ENCODE measurements at places on chromosomes 12 and 14.

DNA sequence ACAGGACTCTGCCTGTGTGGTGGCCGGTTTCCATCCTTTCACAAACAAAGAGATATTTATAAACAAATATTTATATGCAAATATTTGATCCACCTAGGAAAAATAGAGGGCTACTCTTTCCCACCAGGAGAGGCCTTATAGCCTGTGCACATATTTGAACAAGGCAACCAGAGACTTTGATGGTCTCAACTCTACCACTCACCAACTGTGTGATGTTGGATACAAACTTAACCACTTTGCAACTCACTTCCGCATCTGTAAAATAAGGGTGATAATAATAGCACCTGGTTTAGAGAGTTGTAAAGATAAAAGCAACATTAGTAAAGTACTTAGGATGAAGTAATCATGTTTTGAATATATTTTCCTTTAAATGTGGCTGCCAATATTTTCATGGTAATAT is 1.5 kb upstream of the CLEC12A start:
- DNase-seq: no peak

- no peak for DNase-seq
Observed at GRCh38 chr14:35384455-35385041, 20.0 kb downstream of the NFKBIA start.

- no peak for DNase-seq
Observed at GRCh38 chr12:75760573-75761294, 249.3 kb upstream of the KRR1 start.

DNA sequence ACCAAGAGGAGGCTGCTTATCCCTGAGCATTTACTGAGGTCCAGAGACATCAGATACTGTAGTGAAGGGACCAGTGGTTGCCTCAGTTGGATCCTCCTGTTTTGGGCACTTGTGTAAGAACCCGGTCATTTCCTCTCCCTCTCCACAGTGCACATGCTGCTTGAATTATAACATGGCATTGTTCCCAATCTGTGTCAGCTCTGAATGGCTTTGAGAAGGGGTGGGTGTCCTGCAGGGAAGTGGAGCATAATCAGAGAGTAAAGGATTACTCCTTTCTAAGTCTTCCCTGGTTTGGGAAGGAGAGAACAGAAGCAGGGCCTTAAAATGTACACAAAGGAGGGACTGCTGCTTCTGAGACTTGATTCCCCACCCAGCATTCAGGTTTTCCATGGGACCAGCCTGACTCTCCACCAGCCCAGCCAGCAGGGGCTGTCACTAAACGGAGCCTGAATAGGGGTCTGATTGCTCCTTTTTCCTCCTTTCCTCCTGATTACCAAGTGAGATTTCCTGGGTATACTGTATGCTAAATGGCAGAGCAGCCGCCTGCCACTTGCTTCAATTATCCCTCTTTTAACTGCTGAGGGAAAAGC is 78.4 kb downstream of the NRXN3 start:
- DNase-seq: no peak

GRCh38 chr12:38516418-38516817 is 199.8 kb downstream of the ALG10B start:
- DNase-seq: no peak

DNA sequence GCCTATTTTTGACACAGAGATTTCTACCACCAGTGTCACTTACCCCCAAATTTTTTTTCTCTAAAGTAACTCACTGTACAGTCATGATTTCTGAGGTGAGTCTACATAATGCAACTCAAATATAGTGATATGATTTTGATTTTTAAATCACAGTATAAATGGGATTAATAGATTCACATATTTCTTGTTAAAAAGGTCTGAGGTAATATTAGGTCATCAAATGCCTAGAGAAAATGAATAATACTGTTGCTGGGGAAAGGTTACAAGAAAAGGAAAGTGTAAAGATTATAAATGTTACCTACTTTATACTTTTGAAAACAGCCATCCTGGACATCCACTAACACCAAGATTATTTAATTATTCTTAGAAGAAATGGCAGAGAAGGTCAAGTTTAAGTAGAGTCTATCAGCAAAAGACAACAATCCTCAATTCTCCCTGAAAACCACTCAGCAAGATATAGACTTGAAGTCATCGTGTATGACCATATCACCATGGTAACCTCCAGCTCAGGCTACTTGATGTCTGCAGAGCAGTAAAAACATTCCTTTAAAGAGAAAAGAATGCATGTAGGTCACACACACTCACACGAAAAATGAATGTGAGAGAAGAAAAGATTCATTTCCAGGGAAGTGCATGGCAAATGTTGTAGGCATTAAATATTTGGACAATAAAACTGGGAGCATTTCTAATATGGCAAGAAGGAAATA is 58.7 kb downstream of the CCDC59 start:
- DNase-seq: no peak

- no peak for DNase-seq
Observed at GRCh38 chr12:26108915-26109314, 15.9 kb downstream of the BHLHE41 start.

- no peak for DNase-seq
Observed at GRCh38 chr12:72974954-72975555, 702.9 kb downstream of the TRHDE start.

DNA sequence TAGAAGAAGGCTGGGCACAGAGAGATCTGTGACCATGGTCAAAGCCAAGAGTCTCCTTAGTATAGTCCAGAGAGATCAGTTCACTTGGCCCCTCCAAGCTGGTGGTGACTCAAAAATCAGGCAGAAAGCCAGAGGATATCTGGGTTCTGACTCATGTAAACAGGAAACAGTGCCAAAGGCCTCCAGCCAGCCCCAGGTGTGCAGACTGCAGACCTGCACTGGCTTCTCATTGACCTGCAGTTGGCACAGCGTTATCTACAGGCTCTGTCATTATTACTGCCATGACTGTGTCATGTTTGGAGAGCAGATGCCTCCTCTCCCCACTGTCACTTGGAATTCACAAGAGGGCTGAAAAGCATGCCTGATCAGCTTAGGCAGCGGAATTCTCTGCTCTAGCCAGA is 295.7 kb upstream of the PRKD1 start:
- DNase-seq: no peak

GRCh38 chr14:80714474-80714873 is 227.1 kb downstream of the CEP128 start:
- no peak for DNase-seq

GRCh38 chr12:57844709-57845477 is 1.6 kb downstream of the CTDSP2 start:
- DNase-seq: peak; percentile 84

DNA sequence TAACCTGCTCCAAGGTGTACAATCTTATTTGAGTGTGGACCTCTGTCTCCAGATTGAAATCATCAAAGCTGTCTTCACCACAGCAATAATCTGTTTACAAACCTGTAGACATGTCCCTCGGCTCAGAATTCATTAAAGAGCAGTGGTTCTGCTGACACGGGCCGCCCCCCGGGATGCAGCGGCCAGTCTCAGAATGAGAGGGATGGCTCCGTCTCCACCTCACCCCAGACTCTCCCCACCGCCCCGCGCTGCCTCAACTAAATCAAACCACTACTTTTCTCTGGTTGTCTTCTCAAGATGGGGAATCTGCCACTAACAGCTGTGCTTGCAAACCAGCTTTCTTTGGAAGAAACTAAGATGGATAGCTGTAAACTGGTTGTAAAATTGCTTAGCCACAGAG is 56.2 kb downstream of the SLC15A4 start:
- no peak for DNase-seq

DNA sequence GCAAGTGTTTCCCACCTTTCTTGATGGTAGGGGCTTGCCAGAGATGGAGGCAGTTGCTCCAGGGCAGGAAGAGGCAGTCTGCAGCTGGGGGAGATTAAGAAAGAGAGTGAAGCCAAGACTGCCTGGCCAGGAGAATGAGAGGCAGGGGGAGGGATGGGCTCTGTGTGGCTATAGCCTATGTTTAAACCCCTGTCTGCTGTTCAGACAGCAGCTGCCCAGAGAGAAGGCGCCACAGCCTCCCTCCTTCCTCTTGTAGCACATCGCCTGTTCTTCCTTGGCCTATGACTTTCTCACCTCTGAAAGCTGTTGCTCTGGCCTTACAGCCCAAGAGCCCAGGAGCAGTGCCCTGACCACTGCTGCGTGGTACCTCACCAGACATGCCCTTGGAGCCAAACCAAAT is 61.7 kb downstream of the EMP1 start:
- DNase-seq: no peak

DNA sequence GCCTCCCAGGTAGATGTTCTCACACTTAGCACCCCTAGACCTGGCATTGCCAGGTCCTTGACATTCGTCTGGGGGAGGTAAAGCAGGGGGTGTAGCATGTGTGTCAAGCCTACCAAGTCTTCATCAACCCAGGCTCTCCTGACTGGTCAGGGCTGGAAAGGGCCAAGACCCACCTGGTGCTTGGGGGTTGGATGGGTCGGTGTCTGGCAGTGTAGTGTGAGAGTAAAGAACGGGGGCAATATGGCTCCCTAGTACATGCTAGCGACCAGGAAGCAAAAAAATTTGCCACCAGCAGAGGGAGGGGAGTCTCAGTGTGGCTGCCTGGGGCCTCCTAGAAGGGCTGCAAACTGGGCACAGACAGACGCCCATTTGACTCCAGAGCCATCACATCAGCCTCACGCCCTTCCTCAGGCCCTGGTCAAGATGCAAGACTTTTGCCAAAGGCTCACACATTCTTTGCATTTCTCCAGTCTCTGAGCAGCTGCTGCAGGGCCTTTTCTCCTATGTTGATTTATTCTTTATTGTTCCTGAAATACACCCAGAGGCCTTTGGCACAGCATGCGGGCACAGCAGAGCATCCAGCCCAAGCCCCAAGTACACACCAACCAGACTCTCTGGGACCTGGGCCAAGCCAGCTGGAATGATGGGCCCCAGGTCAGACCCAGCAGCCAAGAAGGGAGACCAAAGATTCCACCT is 38.3 kb upstream of the PNMA1 start:
- no peak for DNase-seq

DNA sequence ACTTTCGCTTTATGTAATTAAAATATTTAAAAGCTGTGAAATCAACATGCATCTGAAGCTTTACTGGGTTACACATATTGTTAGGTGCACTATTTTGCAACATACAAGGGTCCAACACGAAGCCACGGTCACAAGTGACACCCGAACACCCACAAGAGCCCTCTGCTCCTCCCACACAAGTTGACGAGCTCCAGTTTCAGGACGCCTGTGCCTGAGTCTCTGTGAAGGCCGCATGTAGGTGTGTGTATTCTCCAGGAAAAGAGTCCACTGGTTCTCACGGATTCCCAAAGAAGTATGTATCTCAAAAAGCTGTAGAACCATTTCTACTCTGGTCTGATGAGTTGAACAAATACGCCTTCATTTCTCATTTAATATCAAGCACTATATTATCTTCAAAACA is 12.0 kb downstream of the SLC15A4 start:
- no peak for DNase-seq

GRCh38 chr12:128794661-128795529 is 28.9 kb downstream of the SLC15A4 start:
- DNase-seq: no peak

GRCh38 chr14:65169351-65169750 is 67.0 kb upstream of the MAX start:
- no peak for DNase-seq

- no peak for DNase-seq
Observed at GRCh38 chr14:35047976-35048513, 2.0 kb downstream of the FAM177A1 start.

DNA sequence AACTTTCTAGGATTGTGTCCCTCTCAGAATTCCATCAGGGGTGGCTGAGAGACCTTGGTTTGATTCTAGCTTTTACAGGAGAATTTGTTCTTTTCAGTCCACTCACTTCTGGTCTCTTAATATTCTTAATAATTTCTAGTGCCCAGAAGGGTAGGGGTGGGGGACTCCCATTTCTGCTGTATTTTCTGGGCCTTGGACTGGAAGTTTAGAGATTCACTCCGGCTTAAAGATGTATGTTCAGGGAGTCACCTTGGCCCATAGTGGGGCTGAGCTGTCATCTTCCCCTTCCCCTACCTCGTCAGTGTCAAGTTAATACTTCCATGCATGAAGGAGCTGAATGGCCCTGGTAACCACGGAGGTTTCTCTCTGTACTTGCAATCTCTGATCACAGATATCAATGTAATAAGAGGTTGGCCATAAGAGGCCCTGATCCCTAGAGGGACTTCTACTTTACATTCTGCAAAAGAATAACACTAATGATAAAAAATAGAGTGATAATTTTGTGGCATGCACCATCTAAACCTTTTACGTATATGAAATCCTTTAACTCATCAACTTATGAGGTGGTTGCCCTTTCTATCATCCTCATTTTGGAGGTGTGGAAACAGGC is 6.7 kb downstream of the KRT81 start:
- DNase-seq: no peak

DNA sequence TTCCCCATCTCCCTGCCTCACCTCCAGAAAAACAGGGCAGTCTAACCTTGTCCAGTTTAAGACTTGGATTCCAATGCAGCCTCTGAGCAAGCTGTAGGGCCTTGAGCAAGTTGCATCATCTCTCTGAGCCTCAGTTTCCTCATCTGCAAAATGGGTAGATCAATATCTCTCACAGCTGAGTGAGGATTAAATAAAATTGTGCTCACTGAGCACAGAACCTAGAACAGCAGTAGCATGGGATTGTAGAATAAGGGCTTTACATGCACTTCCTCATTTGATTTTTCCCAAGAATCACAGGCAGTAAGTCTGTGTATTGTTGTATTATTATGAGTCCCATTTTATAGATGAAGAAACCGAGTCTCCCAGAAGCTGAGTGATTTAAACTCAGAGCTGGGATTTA is 2.0 kb downstream of the DTX1 start:
- no peak for DNase-seq

DNA sequence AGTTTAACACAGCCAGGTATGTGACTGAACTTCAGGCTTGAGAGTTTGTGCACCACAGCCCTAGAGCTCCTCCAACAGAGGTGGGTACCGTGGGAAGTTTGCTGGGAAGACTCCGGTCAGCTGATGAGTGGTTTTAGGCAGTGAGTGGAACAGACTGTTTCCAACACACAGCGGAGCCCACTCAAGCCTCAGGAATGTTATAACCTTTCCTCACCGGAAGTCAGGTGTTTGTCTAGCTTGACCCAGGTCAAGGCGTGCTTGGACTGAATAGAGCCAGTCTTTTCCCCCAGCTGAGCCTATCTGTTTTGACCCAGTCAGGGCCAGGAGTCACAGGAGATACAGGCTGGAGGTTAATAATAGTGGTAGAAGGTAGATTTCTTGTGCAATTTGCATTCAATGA is 138.4 kb upstream of the PARP11 start:
- peak; percentile 85 for DNase-seq

- no peak for DNase-seq
Observed at GRCh38 chr12:104524034-104524832, 67.5 kb downstream of the CHST11 start.

GRCh38 chr12:62860020-62860419 is 74.9 kb downstream of the PPM1H start:
- no peak for DNase-seq

DNA sequence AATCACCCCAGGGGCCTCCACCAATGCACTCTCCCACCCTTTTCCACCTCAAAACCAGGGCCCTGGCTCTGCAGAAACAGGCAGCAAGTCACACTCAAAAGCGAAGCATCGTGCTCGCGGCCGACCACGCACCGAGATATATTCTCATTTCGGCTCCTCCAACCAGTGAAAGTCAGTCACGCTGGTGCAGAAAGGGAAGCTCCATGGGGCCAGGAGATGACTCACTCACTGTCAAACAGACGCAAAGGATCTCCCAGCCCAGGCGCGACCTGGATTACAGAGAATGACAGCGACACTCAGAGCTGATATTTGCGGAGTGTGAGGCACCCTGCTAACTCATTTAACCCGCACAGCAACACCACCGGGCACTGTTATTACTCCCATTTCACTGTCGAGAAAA is 173.6 kb downstream of the CALM1 start:
- no peak for DNase-seq
